ENCODE measurements at places on chromosomes 3 and 15.

DNA sequence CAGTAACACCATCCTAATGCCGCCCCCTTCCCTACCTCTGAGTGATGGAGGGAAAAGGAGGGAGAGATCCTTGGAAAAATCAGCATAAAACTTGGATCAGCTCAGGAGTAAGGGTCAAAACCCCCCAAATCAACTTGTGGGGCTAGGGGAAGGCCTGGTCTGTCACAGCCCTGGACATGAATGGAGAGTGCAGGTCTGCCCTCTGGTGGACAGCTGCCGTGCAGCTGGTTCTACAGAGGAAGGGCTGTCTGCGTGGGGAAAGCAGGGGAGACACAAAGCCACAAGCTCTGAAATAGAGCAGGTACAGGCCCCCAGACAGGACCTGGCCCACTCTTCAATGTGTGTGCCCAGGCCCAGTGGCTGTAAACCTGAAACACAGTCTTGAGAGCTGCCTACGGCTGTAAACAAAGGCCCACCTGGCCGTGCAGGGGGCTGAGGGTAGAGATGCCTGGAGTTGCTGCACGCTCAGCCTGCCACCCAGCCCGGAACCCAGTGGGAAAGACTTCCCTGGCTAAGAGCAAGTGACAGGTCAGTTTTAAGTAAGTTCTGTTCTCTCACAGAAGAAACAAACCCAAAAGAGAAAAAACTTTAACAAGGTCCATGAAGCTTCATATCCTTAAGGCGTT is 16.4 kb downstream of the CLK3 start:
- peak; percentile 81 for DNase-seq

GRCh38 chr15:63501256-63502089 is 2.9 kb upstream of the USP3 start:
- DNase-seq: peak; percentile 86

GRCh38 chr3:174547801-174548435 is 311.2 kb upstream of the NAALADL2 start:
- DNase-seq: no peak

GRCh38 chr3:65042675-65043074 is 354.9 kb upstream of the ADAMTS9 start:
- DNase-seq: no peak
